Cortex of kidney (tissue), 1 donor: ENCODE measurements at places on chromosomes 1 and 21.

DNA sequence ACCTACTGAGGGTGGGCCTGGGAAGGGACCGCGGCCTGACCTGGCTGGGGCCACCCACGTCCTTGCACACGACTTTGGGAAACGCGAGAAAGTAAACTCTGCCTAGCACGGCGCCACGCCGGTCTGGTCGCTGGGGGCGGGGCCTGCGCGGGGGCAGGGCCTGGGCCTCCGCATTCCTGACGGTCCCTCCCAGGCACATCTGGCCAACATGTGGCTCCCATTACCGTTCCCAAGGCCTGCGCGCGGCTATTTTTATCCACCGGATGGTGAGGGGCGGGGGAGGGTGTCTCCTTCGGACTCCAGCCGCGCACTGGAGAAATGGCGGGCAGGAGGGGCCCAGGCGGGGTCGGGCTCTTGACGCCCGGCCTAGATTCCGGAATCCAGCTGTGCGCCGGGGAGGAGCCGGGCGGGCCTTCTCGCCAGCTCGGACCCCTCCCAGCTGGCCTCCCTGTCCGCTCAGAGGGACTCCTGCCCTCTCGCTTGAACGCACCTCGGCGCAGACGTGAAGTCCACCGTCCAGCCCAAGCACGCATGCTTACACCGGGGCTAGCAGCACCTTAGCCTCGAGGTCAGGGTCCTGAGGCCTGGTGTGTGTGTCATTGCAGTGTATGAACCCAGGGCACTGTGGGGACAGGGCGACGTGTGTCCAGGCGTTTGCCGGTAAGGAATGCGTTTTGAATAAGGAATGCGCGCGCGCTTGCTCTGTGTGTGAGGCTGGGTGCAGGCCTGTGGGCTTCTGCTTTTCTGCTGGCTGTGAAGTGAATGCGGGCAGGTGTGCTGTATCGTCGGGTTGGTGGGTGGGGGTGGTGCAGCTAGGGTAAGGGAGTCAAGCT, 2.1 kb downstream of the EVA1B start:
- no peak for DNase-seq

DNA sequence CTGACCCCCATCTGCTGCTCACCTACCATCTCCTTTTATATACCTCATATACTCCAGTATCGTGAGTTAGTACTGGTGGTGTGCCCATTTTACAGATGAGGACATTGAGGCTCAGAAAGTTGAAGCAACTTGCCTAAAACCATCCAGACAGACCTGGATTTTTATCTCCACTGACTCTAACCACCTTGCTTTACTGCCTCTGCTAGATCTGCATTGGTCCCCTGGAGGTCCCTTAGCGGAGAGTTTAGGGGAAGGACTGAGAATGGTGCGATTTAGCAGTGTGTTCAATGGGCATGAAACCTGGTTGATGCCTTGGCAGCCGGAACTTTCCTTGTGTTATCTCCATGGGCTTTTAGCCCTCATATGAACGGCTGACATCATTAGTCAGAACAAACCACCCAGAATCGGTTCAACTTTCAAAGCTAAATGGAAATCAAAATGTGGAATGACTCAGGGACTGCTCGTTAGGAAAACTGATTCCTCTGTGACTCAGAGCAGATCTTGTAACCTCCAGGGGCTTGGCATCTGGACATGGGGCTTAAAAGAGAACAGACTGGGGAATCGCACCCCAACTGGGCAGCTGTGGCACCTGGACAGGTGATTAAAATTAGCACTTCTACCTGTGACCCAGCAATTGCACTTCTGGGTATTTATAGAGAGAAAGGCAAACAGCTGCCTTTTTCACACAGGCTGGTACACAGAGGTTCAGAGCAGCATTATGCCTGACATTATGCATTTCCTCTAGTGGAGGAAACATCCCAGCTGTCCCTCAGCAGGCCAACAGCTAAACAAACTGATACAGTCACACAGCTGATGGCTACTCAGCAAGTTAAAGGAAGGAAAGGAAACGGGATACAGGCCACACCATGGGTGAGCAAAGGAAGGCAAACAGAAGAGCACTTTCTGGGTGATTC, 25.3 kb downstream of the TMEM51 start:
- no peak for DNase-seq

- no peak for DNase-seq
Measured at GRCh38 chr1:172719694-172720138, 60.8 kb downstream of the FASLG start.

DNA sequence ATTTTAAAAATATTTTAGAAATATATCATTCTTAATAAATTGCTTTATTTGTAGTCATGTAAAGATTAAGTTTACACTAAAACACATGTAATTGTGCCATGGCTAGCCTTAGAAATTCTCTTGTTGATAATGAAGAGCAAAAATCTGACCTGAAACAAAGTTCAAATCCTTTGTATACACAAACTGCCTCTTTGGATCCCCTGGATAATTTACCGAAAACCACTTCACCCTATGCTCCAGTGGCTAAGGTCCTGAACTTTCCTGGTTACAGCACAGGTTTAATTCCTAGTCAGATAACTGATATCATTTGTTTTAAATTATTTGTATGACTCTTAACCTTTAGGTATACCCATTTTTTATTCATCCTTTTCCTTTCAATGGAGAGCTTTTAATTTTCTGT, 1093.2 kb upstream of the ADGRL4 start:
- no peak for DNase-seq

GRCh38 chr1:241747992-241748391, 95.9 kb downstream of the WDR64 start:
- DNase-seq, result no peak

- no peak for DNase-seq
Measured at GRCh38 chr1:36320291-36320761, 3.1 kb downstream of the EVA1B start.
